ENCODE measurements at places on chromosomes 1 and 21. TPM values are rescaled to one million over a fixed set of nuclear protein-coding genes. Genes with fewer than 3 reads are reported as not detected.

DNA sequence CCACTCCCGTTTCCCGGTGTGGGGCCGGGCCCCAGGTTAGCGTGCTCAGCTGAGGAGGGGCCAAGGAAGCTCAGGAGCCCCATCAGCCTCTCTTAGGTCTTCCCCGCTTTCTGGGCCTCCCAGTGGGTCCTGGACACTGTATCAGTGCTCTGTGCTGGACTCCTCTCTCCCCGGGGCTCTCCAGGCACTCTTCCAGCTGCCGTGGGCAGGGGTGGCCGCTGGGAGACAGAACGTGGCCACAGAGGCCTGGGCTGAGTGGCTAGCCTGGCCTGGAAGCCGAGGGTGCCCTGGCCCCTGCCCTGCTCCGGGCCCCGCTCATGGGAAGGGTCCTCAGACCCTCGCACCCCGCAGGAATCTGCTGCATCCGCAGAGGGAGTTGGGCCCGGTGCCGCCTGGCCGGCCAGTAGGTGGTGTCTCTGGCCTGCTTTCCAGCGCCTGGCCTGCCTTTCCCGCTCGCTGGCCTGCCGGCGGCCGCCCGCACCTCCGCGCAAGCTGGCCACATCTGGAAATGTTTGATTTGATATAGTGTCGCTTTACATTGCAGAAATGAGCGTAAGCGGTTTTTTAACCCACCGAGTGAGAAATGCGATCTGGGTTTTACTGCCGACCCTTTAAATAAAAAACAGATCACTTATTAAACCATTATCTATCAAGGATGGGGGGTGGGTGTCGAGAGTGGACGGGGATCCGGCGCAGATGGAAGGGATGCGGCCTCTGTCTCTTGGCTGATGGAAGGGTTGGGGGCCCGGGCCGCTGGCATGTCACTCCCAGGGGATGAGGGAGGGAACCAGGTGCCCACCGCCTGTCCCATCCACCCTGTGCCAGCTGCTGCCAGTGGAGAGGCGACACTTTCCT, 74.4 kb upstream of the TTC34 start:
- no peak for DNase-seq

DNA sequence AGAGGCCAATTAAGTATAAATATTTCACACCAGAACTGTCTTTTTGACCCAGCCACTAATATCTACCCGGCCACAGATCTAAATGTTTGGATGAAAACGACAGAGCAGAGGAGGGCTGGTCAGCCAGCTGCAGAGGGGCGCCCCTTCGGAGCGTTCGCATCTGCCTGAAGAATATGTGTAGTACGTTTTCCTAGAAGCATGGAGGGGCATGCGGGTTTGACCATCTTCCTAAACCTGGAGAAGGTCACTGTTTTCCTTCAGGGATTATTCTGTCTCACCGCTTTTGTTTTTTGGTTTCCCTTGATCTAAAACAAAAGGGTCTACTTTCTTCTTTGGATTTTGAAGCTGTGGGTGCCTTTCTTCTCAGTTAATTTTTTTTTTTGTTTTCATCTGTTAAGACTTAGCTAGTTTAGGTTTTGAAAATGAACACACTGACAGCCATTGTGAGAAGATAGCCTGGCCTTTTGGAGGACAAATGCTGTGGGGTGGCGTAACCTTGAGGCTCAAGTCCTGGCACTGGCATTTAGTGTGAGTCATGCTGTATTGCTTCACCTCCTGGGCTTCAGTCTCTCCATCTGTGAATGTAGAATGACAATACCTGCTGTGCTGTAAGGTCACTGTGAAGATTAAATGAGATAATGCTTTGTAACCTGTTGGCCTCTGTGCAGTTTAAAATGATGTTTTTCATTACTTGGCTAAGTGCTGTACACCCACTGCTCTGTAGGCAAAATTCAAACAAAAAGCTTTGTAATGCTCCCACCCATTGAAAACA, 74.1 kb upstream of the IRF2BP2 start:
- peak; percentile 61 for DNase-seq

Gene SYNC
- 0.32 TPM for total RNA-seq

Gene DMRTA2
- total RNA-seq: not detected

DNA sequence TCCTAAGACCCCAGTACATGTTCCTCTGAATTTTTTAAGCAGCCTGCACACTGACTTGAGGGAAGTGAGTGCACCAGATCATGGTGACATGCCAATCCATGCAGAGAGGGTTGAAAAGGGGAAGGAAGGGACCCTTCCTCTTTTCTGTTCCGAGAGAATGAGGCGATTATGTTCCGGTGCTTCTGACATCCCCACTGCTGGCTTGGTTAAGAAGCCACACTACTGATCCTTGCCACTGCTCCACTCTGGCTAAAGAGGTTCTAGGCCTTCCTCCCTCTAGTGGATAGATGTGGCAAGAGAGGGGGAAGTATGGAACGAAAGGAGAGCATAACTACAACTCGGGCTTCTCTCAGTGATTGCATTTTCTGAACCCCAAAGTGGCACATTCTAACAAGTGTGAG, 1.8 kb upstream of the CYB5R1 start:
- DNase-seq: no peak

Gene CACNA1S
- not detected for total RNA-seq

GRCh38 chr1:212190169-212190568, 95.0 kb upstream of the PPP2R5A start:
- DNase-seq: no peak

- DNase-seq: no peak
These were observed at the start of gene TFF2 for GRCh38 chr21:42350927-42351426. Gene TFF2 (minus strand): TSS chr21:42350994. CDS start chr21:42350957, 37 bp downstream.

All from right lobe of liver (tissue), 6 donors.